PC-9 (cell line): ENCODE measurements at places on chromosomes 3 and 15. TPM values are rescaled to one million over a fixed set of nuclear protein-coding genes. Genes with fewer than 3 reads are reported as not detected.

RTP3 gene
- not detected in 2 replicates for total RNA-seq

DNA sequence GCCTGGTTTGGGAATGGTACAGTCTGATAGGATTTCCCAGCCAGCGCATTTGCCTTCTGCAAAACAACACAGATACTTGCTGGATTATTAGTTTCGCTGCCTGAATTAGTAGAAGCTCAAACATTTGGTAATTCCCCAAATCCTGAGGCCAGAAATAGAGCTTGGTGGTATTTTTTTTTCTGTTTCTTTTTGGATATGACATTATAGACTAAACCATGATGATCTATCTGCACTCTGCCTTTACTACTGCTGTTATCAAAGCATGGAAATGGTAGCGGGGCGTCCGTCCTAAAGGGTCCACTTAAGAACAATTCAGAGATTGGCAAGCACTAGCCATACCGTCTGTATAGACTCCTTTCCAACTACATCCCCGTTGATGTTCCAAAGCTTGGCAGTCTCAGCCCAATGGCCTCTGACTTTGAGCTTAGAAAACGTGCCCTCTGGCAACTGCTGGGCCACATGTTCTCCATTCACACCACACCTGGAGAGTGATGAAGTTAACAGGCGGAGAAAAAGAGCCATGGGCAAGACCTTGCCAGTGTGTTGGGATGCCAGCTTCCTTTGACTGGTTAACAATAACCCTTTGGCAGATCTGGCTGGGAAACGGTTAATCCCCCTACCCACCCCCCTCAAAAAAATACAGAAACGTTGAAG, 241.0 kb upstream of the NR2F2 start:
- no peak for DNase-seq

- no peak for DNase-seq
Measured at GRCh38 chr3:13190378-13190765, 117.1 kb upstream of the IQSEC1 start.

C3orf80 gene
- not detected in 2 replicates for total RNA-seq

- no peak for DNase-seq
Measured at GRCh38 chr15:27699699-27700098, 399.4 kb downstream of the OCA2 start.

GRCh38 chr3:39811561-39811960, 2.2 kb downstream of the MYRIP start:
- no peak for DNase-seq

DNA sequence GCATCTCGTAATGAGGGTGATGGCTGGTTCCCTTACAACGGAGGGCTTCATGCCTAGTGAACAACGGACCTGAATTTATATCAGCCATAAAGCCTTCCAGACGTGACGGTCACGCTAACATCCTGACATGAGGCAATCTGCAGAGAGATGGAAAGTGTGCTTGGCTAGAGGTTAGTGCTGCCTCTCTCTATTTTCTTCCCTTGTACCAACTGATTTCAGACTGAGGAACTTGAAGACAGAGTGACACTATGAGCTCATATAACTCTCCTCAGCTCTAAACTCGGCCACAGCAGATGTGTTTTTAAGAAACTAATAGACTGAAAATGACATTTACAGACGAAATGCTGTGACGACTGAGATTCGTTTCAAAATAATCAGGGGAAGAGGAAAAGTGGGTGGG, 122.4 kb downstream of the XXYLT1 start:
- no peak for DNase-seq

DNA sequence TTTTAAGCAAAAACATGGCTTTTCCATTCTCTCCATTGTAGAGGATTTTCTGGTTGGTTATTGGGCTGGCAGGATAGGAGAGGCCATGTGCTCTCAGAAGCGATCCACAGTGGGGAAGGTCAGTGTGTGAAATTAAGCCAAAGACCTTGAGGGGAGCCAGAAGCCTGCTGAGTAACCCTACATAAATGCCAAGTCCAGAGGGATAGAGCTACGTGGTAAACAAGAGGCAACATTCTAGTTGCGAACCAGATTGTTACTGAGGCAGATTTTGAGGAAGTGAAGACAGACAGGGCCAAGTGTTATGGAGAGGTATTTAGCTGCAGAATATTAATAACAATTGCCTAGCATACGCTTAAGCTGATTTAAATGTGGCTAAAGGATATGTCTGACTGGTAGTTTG, 592.8 kb upstream of the GBE1 start:
- no peak for DNase-seq

C3orf85 gene
- not detected in 2 replicates for total RNA-seq

DNA sequence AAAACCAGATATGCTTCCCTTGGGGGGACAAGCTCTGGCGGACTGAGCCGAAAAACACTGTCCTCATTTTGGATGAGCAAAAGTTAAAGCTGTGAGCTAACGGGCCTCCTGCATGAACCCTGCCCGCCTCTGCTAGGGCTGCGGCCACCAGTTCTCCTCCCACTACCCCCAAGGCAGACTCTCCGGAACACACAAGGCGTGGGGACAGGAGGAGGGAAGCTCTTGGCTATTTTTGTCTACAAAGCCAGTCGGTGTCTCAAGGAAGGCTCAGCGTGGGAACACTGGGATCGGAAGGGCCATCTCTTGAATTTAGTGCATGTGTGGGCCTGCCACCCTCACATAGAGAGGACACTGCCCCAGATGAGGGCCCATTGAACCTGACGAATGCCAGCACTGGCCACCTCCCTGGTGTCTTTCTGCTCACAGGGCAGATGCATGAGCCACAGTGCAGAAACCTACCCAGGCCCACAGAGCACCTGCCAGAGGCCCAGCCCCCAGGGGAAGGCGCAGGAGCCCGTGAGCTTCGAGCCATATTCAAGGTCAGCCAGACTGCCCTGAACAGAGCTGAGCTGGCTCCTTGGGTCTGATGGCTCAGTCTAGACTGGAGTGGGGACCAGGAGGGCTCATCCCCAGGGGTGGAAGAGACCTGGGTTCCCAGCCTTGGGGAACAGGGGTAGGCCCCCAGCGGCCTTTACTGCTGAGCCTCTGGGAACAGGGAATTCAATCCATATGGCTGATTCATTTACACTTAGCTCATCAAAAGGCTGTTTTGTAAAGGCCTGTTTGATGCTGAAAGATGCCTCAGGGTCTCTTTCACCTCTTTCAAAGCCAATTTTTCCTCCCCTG, 38.3 kb downstream of the HCN4 start:
- DNase-seq, result no peak

IGSF11 gene
- not detected in 2 replicates for total RNA-seq

CHL1 gene
- total RNA-seq, result not detected in 2 replicates
